Body of pancreas (tissue), 4 donors: ENCODE measurements at places on chromosomes 16 and 17. TPM values are rescaled to one million over a fixed set of nuclear protein-coding genes. Genes with fewer than 3 reads are reported as not detected.

MVD gene
- total RNA-seq: 16.9 TPM

GRCh38 chr17:43443381-43443780, 40.4 kb upstream of the DHX8 start:
- no peak for DNase-seq

CDH13 gene
- not detected for total RNA-seq

MT2A gene
- total RNA-seq: 211 TPM

GRCh38 chr17:77475016-77475976, 334.5 kb downstream of the SEC14L1 start:
- no peak for DNase-seq

GRCh38 chr17:861364-861763, 79.2 kb downstream of the MRM3 start:
- no peak for DNase-seq

- peak; percentile 92 for DNase-seq
Observed at GRCh38 chr17:76540381-76541300, 797 bp downstream of the PRCD start.

DNA sequence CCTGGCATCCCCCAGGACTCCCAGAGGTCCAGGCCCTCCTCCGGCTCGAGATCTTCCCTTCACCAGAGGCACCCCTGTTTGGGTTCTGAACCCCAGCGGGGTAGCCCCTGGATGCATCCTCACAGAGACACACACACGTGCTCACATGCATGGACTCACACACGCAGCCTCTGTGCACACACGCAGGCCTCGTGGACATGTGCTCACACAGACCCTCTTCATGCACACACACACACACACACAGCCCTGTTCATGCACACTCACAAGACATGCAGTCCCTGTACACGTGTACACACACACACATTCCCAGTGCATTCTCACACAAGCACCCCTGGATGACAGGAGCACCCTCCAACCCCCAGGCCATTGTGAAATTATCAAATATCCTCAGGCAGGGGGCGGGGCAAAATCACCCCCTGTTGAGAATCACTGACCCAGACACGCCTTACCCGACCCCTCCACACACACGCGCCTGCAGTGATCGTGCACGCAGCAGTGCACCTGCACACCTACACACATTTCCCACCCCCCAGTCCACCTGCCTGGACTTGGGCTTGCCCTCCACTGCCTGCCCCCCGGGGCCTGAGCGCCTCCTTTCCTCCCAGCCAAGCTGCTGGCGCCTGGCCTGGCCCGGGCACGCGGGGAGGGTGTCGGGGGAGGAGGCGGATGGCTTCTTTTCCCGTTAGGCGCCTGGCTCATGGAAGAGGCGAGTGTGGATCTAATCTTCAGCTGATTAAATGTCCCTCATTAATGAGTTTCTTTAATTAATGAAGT, 62.6 kb downstream of the ENGASE start:
- no peak for DNase-seq

- no peak for DNase-seq
Observed at GRCh38 chr17:50066995-50067394, 11.1 kb downstream of the ITGA3 start.

PITPNM3 gene
- total RNA-seq: 3.4 TPM

DNA sequence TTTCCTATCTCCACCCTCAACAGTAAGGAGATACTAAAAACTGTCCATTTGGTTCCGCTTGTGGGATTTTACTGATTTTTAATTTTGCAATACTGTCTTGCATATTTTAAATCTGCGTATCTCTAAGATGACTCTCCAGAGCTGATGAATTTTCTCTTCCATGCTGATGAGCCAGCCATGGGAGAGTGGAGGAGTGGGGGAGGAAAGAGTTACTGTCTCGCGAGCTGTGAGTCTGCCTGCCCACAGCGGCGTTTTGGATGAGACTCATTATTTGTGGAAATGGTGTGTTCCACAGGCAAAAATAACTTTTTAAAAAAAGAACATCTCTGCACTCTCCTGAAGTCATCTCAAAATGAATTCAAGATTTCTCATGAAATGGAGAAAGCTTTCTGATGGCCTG, 34.6 kb upstream of the MYOCD start:
- no peak for DNase-seq

SOX8 gene
- total RNA-seq: 3.3 TPM

OR3A3 gene
- not detected for total RNA-seq

GRCh38 chr16:85863384-85863774, 35.6 kb upstream of the IRF8 start:
- DNase-seq: no peak

SLC38A8 gene
- total RNA-seq: not detected

GRCh38 chr16:78116946-78117345, 17.5 kb downstream of the WWOX start:
- no peak for DNase-seq
